ENCODE measurements at places on chromosomes 4 and X. TPM values are rescaled to one million over a fixed set of nuclear protein-coding genes. Genes with fewer than 3 reads are reported as not detected.

DNA sequence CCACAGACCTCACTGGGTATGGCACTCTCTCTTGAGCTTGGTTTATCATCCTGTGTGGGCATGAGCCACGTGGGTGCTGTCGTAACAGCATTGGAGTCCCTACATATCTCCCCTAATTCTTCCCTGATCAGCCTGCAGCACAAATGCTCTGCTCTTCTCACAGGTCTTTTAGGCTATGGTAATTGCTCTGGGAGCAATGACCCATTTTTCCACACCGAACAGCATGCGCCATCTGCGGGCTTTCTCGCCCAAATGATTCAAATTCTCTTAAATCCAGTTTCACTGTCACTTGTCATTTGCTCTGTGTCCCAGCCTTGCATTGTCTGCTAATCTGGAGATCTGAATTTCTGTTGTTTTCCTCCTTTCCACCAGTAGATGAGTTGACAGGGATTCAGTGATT, 48.9 kb upstream of the GATB start:
- H3K36me3 ChIP-seq: no peaks in the 10 kb centered on the region
- H3K27me3 ChIP-seq: no peaks in the 10 kb centered on the region
- H3K4me3 ChIP-seq: no peak overlapping the region
- no peak for DNase-seq
- H3K4me1 ChIP-seq: peaks cover 15% of the 10 kb centered on the region

DNA sequence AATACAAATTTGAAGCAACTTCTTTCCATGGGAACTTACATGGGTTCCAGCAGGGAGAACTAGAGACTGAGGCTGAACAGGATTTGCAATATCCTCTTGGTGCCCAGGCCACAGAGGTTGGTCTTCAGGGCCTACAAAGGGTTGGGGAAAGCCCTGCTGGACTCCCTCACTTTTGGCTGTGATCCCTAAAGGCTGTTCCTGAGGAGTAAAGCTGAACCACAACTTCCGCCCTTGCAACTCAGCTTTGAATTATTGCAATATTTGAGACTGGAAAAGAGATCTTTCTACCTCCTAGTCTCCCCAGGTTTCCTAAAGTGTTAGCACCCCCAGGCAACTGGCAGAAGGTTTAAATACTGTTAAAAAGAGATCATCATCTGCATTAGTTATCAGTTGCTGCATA, 26.9 kb downstream of the DCHS2 start:
- no peak overlapping the region for H3K4me3 ChIP-seq
- no peaks in the 10 kb centered on the region for H3K4me1 ChIP-seq
- H3K27ac ChIP-seq: no peak overlapping the region
- no peak for DNase-seq

- H3K27ac ChIP-seq: no peak overlapping the region
- peaks cover 37% of the 10 kb centered on the region for H3K36me3 ChIP-seq
- H3K4me3 ChIP-seq: no peak overlapping the region
- H3K4me1 ChIP-seq: peaks cover 23% of the 10 kb centered on the region
- no peaks in the 10 kb centered on the region for H3K27me3 ChIP-seq
- DNase-seq: no peak
These were observed 121.8 kb downstream of the ARHGAP10 start for GRCh38 chr4:147853706-147854105.

SOD3 gene
- 1.7 TPM for total RNA-seq

XK gene
- total RNA-seq: 2.8 TPM

TDO2 gene
- 0.11 TPM for total RNA-seq

TRPC3 gene
- 3.3 TPM for total RNA-seq

Measured in SJSA1 (cell line).